ENCODE measurements at places on chromosomes 3 and 15.

DNA sequence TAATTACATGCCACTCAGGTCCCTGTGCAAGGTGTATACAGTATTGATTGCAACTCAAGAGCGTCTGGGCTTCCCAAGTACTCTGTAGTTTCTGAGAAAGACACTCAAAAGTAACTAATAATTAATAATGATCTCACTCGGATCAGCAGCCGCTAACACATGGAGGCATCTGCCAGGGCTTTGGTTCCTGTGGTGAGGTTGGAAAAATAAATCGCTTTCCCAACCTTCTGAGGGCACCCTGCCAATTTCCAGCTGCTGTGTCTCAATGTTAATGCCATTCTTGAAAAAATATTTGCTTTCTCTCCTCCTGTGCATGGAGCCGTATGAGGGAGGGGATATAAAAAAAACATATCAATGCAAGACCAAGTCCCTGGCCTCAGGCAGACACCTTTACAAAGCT lies 116.5 kb upstream of the SLC2A2 start:
- peak; percentile 33 for DNase-seq

GRCh38 chr3:95272781-95273180 lies 1209.9 kb downstream of the NSUN3 start:
- DNase-seq = no peak

- peak; percentile 69 for DNase-seq
Observed at GRCh38 chr3:194536871-194537637, 50.3 kb upstream of the ATP13A3 start.

GRCh38 chr3:8446845-8447244 lies 54.8 kb upstream of the LMCD1 start:
- no peak for DNase-seq

DNA sequence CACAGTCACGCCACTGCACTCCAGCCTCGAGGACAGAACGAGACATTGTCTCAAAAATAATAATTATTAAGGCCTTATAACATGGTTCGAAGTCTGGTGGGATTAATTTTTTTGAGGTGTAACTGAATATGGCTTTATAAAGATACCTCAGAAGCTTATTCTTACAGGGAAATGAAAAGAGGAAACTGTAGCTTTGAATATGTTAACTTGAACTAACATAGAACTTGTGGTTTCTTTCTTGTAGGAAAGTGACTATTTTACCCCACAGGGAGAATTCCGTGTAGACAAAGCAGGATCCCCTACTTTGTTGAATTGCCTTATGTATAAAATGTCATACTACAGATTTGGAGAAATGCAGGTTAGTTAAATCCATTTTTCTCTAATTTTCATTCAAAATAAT lies 96.3 kb downstream of the STT3B start:
- no peak for DNase-seq

DNA sequence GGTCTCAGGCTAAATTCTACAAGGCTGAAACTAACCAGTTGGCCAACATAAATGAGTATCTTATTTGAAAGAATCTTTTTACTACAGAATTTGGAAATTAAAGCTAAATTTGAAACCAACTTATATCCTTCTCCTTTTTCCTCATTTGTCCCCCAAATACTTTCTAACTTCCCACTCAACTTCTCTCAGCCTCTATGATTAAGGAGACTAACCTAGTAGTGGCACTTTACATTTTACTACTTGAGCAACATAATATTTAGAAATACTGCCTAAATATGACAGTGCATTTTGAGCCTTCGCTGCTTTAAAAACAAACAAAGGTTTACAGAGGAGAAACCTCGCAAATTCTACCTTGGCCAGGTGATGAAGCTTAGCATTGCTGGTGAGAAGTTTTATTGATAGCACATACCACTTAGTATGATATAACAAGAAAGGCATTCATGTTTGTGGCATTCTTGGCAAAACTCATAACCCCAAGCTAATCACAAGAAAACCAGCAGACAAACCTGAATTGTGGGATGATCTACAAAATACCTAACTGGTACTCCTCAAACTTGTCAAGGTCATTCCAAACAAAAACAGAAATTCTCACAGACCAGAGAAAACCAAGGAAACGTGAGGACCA lies 432.1 kb upstream of the CFAP20DC start:
- DNase-seq = no peak

- no peak for DNase-seq
Observed at GRCh38 chr3:8497582-8497981, 4.0 kb upstream of the LMCD1 start.

Measured in NCI-H345 (cell line).